ENCODE measurements at places on chromosomes 4 and X.

DNA sequence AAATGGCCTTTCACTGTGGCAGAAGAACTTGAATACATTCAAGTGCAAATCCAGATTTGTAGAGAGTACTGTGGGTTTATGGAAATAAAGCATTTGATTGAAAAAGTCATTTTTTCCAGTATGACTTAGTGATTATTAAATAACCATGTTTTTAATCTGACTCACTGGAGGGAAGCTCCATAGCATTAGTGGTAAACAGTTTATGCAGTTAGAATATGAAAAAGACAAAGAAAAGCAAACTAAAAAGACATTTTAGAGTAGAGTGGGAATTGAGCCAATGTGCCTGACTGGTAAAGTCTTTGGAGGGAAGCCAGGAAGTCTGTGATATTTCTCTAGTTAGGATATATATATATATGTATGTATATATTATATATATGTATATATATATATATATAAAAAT is 53.4 kb downstream of the FAT4 start:
- no peak for DNase-seq

GRCh38 chr4:78081541-78081940 is 24.4 kb downstream of the FRAS1 start:
- no peak for DNase-seq

- DNase-seq, result no peak
These were observed 13.1 kb downstream of the SCML1 start for GRCh38 chrX:17750436-17750835.

DNA sequence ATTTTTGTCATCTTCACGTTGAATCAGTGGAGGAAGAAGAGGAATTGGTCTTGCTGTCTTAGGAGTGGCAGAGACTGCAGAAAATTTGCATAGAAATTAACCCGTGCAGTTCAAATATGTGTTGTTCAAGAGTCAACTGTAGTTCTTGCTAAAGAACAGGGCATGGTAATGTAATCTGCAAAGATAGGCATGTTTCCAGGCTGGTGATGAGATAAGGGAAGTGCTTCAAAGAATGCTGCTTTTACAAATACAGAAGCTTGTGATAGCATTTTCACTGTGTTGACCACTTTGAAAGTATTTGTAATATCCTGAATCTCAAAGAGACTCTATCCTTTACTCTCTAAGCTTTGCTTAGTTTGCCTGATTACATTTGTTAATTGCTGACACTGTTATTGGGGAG is 60.1 kb downstream of the PRRG1 start:
- DNase-seq, result no peak

DNA sequence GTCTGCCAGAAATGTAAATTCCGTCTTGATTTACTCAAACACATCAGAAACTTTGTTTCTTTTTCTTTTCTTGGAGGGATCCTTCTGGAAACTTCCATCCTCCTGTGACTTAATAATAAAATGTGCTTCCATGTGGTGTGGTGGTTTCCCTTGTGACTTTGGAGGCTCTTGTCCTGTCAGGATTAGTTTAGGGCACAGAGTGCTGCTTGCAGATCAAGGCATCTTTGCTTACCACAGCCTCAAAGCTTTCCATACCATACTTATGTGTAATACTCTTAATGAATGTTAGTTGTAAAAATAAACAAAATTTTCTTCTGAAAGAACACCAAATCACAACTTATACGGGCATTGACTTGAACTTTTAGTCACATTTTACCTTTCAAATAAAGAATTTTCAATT is 27.4 kb downstream of the GBA3 start:
- no peak for DNase-seq

DNA sequence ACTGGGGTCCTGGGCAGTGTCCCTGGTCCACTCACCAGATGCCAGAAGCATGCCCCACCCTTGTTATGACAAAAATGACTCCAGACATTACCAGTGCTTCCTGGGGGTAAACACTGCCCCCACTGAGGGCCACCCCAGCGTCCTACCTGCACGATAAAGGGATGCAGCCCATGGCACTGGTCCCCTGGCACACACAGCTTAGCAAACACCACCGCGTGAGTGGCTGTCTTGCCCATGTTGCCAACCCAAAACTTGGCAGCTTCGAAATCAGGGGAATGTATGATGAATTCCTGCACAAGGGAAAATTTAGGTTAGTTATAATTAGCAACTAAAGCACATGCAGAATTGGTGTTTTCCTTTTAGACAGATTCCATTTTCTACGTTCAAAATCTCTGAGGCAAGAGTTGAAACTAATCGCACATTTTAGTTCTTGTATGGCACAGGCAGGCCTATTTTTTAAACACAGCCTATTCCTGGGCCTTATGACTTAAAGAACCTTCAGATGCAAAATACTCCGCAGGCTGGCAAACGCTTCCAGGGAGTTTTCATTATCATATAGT is 30.4 kb downstream of the ACOX3 start:
- DNase-seq, result no peak

DNA sequence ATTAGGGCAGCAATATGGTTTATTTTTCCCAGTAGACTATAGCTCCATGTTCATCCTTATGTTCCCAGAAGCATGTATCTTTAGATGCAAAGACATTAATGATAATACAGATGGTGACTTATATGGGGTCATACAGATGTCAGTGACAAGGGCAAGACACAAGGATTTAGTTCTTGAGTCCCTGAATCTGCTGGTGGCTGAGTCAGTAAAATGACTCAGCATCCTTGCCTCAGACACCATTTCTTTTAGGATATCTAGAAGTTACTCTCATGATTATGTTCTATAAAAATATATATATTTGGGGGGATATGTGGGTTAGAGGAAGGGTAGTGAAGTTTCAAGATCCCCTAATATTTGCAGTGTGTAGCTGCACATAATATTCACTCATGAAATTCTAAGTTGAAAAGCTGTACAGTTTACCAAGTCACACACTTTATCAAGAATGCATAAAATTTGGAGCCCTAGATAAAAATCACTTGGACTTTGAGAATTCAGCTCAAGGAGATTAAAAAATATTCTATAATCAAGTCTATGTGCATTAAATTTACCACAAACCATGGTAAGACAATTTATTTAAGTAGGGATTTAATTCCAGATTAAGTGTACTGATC is 101.9 kb downstream of the LNX1 start:
- no peak for DNase-seq

- no peak for DNase-seq
These were observed 289.0 kb downstream of the C4orf33 start for GRCh38 chr4:129384974-129385373.

DNA sequence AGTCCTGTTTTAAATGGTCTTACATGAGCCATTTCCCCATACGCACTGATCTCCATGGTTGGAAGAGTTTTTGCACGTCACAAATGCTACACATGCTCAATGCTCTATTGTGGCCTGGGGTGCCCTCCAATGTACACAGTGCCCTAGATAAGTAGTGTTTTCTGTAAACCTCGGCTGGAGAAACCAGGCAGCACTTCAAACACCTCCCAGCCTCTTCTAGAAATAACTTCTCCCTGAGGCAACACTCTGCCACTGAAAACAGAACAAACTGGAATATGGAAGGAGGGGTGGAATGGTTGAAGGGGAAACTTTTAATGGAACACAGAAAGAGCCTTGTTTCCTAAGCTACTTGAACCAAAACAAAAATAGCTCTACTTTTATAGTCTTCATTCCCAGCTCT is 123.9 kb upstream of the CBR4 start:
- no peak for DNase-seq

DNA sequence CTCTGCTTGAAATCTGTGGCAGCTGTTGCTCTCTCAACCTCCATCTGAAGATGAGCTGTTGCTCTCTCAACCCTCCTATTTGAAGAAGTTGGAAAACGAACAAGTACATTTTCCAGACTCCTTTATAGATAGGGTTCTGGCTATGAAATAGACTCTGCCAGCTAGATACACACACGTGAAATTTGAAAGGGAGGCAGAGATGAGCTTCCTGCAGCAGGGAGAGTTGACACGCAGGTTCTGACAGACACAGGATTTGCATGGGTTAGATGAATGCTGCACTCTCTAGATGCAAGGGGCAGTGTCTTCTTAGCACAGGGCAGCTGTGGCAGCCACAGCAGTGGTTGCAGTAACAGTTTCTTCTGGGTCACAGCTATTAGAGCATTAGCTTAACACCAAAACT is 8.0 kb upstream of the PYURF start:
- no peak for DNase-seq

GRCh38 chr4:185033950-185034349 is 15.7 kb downstream of the HELT start:
- DNase-seq, result no peak

DNA sequence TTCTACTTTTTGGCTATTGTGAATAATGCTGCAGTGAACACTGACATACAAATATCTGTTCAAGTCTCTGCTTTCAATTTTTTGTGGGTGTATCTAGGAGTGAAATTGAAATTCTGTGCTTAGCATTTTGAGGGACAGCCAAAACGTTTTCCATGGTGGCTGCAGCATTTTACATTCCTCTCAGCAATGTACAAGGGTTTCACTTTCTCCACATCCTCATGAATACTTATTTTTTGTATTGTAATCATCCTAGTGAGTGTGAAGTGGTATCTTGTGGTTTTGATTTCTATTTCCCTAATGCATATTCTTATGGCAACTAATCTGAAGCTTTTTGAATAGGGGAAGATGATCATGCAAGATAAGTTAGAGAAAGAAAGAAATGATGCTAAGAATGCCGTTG is 40.3 kb downstream of the HSPA4L start:
- DNase-seq, result no peak

DNA sequence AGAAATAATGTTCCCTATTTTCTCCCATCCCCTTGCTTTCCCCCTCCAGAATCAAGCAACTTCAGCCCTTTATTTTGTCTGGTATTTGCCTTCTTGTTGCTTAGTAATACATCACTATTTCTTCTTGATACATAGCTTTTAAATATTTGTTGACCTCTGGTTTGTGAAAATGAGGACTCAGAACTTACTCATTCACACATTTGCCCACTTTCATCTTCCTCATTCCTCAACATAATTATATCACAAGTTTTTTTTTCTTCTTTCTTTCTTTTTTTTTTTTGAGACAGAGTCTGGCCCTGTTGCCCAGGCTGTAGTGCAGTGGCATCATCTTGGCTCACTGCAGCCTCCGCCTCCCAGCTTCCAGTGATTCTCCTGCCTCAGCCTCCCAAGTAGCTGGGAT is 28.9 kb upstream of the NDUFC1 start:
- DNase-seq, result no peak

DNA sequence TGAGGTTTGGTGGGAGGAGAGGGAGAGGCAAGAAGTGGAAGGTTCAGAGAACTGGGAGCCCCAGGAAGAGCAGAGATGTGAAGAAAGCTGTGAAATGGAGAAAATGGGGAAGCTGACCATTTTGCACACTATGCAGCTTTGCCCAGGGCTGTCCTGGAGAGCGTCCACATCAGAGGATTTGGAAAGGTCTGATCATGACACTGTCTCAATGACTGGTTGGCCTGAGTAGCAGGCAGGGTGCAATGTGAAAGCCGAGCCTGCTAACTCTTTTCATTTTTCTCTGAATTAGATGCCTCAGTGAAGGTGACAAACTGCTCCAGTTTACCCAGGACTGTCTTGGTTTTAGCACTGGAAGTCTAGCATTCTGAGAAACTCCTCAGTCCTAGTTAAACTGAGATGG is 330.1 kb upstream of the RPS6KA3 start:
- no peak for DNase-seq

DNA sequence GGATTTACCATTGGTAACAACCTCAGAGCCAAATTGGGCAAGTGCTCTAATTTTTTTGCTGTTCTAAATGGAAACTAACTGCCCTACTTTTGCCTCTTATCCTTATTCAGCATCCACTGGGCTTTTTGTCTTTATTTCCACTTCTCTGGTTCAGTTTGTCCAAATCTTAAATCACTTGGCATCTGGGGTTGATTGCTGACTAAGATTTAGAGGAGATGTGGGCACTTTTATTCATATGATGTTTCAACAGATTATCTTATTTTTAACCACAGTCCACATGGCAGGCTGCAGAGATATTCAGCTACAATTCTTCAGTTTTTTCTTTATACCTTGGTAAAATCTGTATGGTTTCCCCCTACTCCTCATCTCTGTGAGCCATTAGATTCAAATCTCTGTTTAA is 1161.4 kb upstream of the PCDH7 start:
- DNase-seq, result no peak

Data from T-helper 17 cell (primary cell).